ENCODE measurements at places on chromosomes 7 and 10.

GRCh38 chr7:112855227-112855626, 65.0 kb upstream of the TMEM168 start:
- DNase-seq = no peak

DNA sequence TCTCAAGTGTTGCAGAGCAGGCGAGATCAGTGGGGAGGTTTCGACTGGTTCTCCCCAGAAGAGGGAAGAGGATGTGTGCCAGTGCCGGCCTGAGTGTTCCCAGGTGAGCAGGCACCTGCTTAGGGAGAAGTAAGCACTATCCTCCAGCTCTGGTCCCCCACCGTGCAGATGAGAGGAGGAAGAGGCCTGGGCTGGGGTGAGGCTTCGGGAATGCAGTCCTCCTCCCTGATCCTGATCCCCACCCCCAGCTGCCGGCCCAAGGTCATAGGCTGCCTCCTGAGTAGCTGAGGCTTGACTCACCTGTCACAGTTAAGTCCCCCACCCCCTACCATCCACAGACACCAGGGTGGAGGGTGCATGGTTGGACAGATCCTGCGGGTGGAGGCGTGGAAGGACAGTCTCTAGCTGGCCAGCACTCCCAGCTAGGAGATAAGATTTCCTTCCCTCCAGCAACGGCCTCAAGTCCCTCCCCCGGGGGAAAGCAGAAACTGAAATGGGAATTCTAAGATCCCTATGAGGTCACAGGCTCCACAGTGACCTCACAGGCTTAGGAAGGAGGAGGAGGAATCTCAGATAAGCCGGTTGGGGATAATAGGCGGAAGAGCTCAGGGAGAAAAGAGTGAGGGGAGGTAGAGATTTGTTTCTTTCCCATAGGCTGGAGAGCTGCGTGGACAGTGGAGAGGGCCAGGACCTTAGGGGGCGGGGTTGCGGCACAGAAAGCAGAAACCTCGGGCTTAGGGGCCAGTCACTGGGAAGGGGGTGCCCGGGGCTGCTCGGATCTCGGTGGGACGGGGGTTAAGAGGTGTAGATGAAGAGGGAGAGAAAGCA, 1.0 kb downstream of the LRCH4 start:
- peak; percentile 80 for DNase-seq

GRCh38 chr7:115097175-115097671, 175.3 kb downstream of the MDFIC start:
- DNase-seq = no peak

DNA sequence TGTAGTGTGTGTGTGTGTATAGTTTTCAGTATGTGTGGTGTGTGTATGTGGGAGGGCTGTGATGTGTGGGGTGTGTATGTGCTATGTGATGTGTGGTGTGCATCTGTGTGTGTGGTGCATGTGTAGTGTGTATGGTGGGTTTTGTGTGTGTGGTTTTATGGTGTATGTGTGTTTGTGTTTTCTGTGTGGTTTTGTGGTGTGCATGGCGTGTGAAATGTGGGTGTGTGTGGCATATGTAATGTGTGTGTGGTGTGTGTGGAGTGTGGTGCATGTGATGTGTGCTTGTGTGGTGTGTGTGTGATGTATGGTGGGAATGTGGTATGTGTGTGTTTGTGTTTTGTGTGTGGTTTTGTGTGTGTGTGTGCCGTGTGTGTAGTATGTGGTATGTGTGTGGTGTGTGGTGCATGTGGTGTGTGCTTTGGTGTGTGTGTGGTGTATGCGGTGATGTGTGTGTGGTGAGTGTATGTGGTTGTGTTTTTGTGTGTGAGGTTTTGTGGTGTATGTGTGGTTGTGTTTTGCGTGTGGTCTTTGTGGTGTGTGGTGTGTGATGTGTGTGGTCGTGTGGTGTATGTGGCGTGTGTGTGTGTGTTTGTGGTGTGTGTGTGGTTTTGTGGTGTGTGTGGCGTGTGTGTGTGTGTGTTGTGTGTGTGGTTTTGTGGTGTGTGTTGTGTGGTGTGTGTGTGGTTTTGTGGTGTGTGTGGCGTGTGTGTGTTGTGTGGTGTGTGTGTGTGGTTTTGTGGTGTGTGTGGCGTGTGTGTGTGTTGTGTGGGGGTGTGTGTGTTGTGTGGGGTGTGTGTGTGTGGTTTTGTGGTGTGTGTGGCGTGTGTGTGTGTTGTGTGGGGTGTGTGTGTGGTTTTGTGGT, 18.0 kb upstream of the PPP2R2D start:
- DNase-seq = no peak

GRCh38 chr7:51230723-51231122, 85.9 kb downstream of the COBL start:
- DNase-seq = no peak

- DNase-seq = no peak
Measured at GRCh38 chr10:125407000-125407502, 246.7 kb upstream of the CTBP2 start.

GRCh38 chr10:132179551-132180392, 7.0 kb upstream of the DPYSL4 start:
- no peak for DNase-seq

DNA sequence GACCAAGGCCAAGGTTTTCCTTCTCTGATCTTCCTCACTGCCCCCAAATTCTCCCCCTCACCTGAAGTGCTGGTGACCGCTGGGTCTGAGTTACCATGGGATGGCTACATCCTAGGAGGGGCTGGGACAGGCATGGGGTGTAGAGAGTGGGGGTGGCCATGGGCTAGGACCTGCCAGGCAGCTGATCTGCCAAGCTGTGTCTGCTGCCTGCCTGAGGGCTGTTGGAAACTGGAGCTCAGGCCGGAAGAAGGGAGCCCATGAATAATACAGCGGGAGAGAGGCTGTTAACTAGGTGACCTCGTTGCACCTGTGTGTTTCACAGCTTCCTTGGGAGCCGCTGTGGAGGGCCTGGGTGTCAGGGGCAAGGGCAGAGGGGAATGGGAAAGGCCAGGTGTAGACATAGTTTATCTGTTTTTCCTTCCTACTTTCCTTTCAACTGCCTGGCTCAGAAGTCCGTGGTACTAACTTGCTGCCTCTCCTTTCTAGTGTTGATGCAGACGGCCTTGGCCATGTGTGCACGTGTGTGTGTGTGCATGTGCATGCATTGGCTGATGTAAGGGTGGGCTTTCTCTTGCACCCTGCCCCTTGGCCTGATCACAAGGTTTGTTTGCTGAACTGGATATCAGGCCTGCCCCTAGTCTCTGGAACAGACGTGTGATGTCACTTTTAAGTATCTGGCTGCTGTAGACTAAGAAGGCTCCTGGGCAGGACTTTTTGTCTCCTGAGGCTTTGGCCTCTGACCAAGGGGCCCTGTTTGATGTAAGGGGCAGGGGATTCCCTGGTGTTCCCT, 11.9 kb downstream of the CDH23 start:
- peak; percentile 40 for DNase-seq

GRCh38 chr10:100788002-100788903, 42.9 kb downstream of the PAX2 start:
- no peak for DNase-seq

DNA sequence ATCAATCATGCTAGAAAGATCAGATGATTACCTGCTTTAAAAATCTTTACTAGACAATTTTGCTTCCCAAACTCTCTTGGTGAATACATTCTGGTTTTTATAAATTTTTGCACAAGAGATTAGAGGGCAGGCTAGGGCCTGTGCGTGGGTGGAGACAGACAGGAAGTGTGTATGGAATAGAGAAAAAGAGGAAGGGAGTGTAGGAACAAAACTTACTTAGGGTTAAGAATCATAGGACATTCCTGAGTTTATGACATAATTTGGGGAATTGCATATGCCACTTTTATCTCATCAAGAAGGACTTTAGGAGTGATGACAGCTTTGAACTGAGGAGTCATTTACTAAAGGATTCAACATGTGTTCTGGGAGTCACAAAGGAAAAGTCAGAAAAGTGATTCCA, 31.3 kb downstream of the LAMB1 start:
- no peak for DNase-seq

- DNase-seq = no peak
Measured at GRCh38 chr7:106047818-106048705, 64.0 kb downstream of the SYPL1 start.

DNA sequence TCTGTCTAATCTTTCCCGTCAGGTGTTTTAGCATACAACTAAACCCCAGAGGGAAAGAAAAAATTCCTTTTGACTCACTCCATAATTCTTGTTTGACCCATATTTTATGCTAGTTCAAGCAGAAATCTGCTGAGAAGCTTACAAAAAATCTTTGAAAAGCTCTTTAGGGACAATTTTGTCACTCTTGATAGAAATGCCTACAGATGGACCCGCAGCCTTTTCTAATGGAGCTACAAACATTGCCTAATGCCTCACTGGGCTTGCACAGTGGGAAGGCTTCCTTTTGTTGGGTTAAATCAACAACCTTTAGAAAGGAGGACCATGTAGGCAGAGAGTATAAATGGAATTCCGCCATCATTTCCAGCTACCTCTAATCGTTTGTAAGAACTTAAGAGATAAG, 344.5 kb downstream of the PCLO start:
- no peak for DNase-seq

DNA sequence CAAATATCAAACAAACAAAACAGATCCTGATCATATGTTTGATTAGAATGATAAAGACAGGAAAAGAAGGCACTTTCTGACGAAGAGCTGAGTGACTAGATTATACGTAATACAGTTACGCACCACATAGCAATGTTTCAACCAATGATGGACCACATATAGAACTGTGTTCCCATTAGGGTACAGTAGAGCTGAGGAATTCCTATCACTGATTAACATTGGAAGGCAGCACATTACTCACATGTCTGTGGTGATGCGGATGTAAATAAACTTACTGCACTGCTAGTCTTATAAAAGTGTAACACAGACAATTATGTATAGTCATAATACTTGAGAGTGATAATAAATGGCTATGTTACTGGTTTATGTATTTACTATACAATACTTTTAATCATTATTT, 98.3 kb downstream of the PTN start:
- no peak for DNase-seq

- no peak for DNase-seq
Measured at GRCh38 chr7:159031750-159032149, 112.9 kb downstream of the VIPR2 start.

DNA sequence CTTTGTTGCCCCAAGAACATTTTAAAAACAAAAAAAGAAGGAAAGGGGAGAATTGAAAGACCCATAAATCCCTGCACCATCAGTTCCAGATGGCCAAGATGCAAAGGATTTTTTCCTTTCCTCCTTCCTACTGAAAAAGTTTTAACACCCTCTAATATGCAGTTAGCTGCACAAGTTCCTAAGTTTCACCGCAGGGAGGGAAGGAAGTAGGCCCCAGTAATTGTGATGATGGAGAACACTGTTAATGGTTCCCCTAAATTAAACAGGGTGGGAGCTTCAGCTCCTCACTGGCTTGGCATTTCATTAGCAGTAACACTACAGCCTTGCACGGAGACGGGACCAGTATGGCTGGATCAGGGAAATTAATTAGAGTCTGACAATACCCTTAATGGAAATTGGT, 63.7 kb upstream of the PPIF start:
- DNase-seq = no peak

DNA sequence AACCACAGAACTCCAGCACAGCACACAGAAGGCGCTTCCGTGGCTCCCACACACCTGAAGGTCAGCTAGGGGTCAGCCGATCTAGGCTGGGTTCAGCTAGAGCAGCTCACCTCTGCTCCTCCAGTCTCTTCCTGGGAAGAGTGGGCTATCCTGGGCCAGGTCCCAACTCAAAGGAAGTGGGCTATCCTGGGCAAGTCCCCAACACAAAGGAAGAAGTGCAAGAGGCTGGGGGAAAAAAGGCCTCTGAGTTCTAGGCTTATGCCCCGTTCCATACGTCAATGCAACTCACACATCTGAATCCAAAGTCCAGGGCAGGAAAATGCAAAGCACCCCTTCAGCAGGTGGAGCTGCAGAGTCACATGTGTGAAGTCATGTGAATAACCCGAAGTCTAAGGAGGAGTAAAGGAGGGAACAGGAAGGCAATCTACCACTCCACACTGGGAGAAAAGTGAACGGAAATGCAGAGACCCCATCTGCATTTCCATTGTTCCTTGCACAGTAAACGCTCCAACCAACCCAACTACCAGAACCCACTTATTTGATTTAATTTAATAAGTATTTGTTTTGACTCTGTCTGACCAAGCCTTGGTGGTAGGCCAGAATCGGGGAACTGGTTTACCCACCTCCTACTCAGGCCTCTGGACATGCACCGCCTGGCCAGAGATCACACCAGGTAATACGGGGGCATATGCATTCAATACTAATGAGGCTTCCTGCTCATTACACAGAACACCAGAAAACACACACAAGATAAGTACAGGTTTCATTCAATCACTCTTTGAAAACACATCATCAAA, 95.5 kb upstream of the RNF32 start:
- DNase-seq = no peak

DNA sequence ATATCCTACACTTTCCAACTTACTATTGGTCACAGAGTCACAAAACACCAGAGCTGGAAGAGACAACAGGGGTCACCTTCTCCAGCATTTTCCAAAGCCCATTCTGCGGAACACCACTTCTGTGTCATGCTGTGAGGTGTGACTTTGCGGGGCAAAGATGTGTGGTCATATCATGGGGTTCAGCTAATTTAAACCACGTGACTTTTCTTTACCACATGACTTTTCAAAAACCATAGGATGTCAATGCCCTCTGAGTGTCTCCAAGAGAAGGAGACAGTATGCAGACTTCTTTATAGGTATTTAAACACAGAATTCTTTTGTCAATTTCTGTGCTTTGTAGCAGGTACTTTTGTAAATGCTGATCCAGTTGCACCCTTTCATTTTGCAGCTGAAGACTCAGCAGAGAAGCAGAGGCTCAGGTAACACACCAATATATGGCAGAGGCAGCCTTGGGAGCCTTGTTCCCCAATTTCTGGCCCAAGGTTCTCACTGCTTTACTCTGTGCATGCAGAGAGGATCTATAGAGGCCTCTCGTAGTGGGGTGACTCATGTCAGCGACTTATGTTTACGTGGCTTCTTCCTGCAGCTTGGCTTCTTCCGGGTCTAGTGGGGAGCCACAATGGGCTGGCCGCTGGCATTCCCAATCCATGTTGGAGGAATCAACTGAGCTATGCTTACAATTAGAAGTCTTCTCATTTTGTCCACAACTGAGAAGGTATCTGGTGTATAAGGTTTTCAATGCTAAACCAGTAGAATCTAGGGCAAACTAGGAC, 104.0 kb upstream of the RHOBTB1 start:
- no peak for DNase-seq

GRCh38 chr10:74026428-74027015, 28.6 kb downstream of the VCL start:
- DNase-seq = no peak

DNA sequence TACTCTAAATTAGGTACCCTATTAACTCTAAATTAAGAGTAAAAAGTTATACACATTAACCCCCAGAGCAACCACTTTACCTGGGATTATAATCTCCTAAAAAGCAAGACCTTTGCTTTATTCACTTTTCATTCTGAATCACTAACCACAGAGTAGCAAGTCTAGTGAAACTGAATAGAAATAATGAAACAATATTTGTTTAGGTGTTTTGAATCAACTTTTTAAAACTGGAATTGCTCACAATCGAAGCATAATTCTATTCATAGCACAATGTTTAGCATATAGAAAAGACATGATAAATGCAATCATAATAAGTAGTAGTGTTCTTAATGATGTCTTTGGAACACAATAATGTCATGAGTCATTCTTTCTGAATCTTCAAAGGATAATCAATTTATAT, 37.0 kb upstream of the CASD1 start:
- DNase-seq = no peak
